IPS DF 6.9 (cell line): ENCODE measurements at places on chromosomes 1 and 21.

GRCh38 chr1:229203030-229203751, 67.7 kb upstream of the RAB4A start:
- peak; percentile 99 for DNase-seq

DNA sequence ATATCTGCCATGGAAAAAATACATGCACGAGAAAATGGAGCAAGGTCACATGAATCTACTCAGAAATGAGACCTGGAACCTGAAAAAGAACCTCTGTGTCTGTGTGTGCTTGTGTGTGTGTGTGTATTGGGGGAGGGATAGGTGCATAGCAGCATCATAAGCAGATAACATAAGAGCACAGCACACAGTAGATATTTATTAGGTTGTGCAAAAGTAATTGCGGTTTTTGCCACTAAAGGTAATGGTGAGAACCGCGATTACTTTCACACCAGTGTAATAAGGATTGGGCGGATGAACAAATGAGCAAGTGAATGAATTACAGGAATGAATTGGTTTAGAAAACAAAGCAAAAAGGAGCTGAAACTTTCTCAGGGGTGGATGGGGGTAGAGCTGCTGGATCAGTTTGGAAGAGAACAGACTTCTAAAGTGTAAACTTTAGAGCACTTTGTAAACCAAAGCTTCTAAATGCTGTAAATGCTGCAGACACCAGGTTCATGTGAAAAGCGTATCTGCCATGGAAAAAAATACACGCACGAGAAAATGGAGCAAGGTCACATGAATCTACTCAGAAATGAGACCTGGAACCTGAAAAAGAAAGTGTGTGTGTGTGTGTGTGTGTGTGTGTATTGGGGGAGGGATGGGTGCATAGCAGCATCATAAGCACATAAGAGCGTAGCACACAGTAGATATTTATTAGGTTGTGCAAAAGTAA, 156.9 kb downstream of the TOMM20 start:
- no peak for DNase-seq

DNA sequence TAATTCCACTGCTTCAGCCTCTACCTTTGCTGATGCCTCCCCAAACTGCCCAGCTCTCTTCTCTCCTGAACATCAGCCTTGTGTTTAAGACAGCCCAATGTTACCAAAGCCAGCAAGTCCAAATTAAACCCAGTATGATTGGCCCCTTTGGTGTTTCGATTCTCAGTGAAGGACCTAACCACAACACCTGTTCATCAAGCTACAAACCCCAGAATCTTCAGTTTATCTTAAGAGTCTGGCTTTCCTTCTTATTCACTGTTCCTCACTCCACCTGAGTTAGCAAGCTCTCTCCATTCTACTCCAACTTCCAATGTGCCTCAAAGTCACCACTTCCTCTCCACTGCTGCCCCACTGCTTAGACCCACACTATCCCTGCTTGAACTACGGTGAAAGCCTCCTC, 25.5 kb upstream of the ITPKB start:
- no peak for DNase-seq

GRCh38 chr1:29029667-29030066, 94.0 kb downstream of the TMEM200B start:
- DNase-seq, result no peak

DNA sequence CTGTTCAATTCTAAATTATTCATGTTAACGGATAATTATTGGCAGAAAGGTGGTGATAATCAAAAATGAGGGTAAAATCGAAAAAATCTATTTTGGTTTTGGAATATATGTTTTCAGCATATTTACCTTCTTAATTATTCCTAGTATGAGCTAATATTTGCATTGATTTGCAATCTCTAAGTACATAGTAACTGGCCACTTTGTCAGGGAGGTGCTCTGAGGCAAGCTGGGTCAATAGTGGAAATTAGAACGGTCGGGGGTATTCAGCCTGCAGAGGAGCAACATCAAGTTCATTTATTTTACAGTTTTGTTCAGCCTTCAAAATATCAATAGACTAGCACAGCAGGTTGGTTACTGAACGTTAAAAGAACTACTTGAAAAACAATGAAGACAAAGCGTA, 1.8 kb downstream of the OTUD7B start:
- no peak for DNase-seq

DNA sequence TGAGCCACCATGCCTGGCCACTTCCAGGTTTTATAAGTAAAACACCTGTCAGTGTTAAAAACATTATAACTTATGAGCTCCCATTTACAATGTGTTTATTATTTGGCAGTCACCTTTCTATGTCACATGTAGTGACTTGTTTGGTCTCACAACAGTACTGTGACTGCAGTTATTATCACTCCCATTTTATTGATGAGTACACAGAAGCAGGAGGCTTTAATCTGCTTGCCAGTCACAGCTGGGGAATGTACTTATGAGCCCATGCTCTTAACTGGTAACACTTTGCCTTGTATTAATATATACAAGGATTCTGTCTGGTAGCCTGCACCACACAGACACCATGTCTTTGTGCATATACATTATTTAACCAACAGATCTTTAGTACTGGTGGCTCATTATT, 31.1 kb upstream of the BACH1 start:
- DNase-seq, result no peak

DNA sequence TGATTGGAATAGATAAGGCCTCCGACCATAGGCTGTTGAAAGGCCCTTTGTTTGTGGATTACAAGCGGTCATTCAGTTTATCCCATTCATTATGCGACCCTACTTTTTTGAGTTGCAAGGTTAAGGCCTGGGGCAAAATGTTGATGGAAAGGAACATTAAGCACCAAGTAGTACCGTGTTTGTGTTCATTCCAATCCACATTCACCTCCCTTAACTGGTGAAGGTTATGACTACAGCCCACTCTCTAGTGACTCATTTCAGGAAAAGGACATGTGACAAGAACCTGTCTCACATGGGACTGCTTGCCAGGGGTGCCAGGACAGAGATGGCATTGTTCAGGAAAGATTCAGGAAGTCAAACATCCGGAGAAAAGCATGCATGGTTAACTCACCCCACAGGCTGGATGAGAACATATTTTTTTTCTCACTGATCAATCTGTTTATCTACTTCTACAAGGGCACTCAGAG, 81.6 kb downstream of the CD58 start:
- DNase-seq, result no peak

DNA sequence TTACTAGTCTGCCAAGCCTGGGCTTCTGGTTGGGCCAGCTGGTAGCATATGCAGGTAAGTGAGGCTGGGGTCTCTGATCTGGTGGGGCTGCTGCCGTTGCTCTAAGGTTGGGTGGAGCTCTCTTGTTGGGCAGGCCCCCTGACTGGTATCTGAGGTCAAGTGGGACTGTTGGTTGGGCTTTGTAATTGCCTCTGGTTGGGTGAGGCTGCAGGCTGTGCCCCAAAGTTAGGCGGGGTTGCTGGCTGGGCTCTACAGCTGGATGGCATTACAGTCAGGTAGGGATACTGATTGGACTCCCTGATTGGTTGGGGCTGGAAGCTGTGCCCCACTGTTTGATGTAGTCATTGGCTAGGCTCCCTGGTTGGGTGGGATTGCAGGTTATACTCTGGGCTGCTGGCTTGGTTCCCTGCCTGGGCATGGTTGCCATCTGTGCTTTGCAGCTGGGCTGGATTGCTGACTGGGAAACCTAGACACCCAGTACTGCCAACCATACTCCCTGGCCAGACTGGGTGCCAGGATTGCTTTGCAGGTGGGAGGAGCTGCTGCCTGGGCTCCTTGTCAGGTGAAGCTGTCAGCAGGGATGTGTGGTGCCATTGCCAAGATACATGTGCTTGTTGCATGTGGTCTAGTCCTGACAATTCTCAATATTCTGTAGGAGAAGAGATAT, 130.5 kb downstream of the RABGAP1L start:
- no peak for DNase-seq

GRCh38 chr1:167645140-167645541, 15.1 kb downstream of the RCSD1 start:
- no peak for DNase-seq

DNA sequence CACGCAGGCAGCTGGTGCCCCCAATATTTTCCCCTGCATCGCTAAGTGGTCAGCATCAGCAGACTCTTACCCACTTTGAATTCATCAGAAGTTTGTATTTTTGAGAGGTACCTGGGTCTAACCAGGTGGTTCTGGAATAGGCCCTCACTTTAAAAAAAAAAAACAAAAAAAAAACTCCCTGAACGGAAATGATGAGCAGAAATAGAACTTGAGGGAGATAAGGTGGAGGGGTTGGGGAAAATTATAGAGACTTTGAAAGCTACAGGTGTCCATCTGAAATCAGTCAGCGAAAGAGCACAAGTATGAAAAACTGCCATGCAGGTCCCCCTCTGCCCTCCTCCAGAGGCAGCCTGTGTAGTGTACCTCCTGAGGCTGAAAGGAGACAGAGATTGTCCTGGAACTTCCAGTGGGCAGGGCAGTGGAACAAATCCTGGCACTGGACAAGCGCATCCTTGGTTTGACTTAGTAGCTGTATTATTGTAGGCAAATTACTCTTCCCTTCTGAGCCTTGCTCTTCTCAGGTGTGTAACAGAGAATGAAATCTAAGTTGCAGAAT, 1.2 kb downstream of the SLAMF7 start:
- DNase-seq, result no peak

- no peak for DNase-seq
Measured at GRCh38 chr1:16120940-16121410, 34.9 kb downstream of the EPHA2 start.

DNA sequence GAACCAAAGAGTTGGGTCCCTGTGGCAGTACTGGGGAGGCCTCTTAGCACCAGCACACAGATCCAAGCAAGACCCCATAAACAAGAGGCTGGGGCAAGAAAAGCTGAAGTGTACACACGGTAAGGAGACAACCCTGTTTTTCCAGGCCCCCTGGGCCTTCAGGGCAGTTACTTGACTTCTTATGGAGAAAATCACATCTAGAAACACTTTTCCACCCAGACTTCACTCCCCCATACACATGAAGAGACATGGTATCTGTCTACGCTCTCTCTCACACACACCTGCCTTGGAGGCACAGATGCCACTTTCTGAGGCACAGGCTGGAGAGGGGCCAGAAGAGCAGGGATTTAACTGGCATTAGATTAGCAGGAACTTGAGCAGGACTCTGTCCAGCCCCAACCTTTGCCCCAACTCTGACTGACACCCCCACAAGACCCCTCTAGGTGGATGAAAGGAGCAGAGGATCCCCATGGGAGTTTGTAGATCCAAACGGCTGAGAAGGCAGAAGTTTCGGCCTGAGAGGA, 2.2 kb downstream of the CERS2 start:
- DNase-seq, result no peak

DNA sequence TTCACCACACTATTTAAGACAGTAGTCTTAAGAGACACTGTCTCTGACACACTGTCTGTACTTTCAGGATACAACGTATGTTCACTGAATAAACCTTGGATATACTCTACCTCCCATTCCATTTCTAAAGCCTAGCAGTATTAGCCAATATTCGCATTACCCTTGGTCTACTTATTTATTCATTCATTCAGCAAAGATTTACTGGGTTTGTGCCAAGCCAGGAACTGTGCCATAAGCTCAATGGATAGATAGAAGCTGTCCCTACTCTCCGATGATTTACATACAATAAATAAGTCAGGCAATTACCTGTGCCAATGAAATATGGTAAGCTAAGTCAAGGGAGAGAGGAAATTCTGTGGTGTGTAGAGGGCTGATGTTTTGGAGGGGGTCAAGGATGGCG, 195.2 kb upstream of the RAB4A start:
- no peak for DNase-seq

DNA sequence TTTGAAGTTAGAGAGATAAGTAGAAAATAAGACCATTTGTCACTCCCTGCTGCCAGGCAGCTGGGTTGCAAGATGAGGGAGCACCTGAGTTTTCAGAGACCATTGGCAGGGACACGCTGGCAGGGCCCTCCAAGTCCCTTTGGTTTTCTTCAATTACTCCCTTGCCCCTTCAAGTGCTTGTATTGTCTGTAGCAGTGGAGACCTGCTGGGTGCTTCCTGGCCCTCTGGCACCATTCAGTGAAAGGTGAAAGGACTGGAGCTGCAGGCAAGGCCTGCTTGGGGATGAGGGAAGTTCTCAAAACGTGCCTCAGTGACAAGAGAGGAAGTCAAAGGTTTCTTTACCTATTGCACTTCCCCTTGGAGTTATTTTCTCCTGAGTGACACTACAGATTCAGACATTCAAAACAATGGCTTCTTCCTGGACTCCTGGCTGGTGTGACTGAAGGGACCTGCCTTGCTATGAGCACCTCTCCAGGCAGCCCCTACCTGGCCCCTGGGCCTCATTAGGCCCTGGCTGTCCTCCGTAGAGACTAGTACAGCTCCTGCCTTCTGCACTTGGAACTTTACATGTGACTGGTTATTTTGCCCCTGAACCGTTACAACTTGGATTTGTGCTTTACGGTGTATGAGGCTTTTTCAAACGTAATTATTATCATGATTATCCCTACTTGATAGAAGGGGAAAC, 100.1 kb downstream of the C1orf21 start:
- no peak for DNase-seq

GRCh38 chr1:156927215-156928042, 7.0 kb downstream of the LRRC71 start:
- DNase-seq, result no peak

- DNase-seq, result no peak
Measured at GRCh38 chr1:230114237-230114651, 47.2 kb downstream of the GALNT2 start.

- no peak for DNase-seq
Measured at GRCh38 chr1:192561301-192561700, 14.3 kb upstream of the RGS1 start.

GRCh38 chr1:199290186-199290585, 651.3 kb downstream of the PTPRC start:
- no peak for DNase-seq

DNA sequence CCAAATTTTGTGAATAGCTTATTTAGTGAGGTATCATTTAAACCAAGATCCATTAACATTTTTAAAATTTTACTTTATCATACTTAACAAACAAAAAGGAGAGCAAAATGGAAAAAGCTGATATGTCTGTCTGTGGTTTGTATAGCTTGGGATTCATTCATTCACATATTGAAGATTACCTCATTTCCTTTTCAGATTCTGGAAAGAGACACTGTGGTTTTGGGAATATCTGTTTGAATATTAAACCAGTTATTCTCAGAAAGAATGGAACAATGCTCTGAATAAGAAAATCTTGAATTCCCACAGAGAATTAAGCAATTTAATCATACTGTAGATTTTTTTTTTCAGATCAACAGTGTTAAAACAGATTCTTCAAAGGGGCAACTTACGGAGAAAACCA, 93.8 kb upstream of the PRDX6 start:
- DNase-seq, result no peak

GRCh38 chr1:85911742-85912141, 203.5 kb upstream of the ZNHIT6 start:
- DNase-seq, result no peak

- no peak for DNase-seq
Measured at GRCh38 chr1:214900590-214900989, 181.9 kb upstream of the KCNK2 start.

- DNase-seq, result no peak
Measured at GRCh38 chr21:45821998-45822397, 159.6 kb upstream of the COL6A1 start.

GRCh38 chr1:36098650-36099365, 10.1 kb downstream of the ADPRS start:
- DNase-seq, result no peak

- DNase-seq, result no peak
Measured at GRCh38 chr1:3226191-3226590, 157.2 kb downstream of the PRDM16 start.
